PC-3 (cell line): ENCODE measurements at places on chromosomes 5 and 9. TPM values are rescaled to one million over a fixed set of nuclear protein-coding genes. Genes with fewer than 3 reads are reported as not detected.

The SH3GL2 gene
- total RNA-seq = 1.4 and 2.9 TPM in 2 replicates

The FBP2 gene
- not detected in 2 replicates for total RNA-seq

The TEX48 gene
- total RNA-seq = 2.4 TPM in 1 of 2 replicates, not detected in the other

The ECPAS gene
- 69.0 and 87.3 TPM in 2 replicates for total RNA-seq

The BAAT gene
- 0.07 TPM in 1 of 2 replicates, not detected in the other for total RNA-seq

GRCh38 chr9:106019702-106020101 is 325.4 kb downstream of the TMEM38B start:
- H3K27me3 ChIP-seq = no peaks in the 10 kb centered on the region
- no peak overlapping the region for H3K4me3 ChIP-seq
- no peak for DNase-seq
- H3K27ac ChIP-seq = no peak overlapping the region
- no peaks in the 10 kb centered on the region for H3K4me1 ChIP-seq
- no peaks in the 10 kb centered on the region for H3K36me3 ChIP-seq

- no peak overlapping the region for H3K27ac ChIP-seq
- peaks cover 8% of the 10 kb centered on the region for H3K4me1 ChIP-seq
- no peak overlapping the region for H3K4me3 ChIP-seq
- H3K27me3 ChIP-seq = no peaks in the 10 kb centered on the region
- no peak for DNase-seq
These were observed 42.2 kb downstream of the MED27 start for GRCh38 chr9:132037458-132037857.

GRCh38 chr9:36120705-36121104 is 15.8 kb upstream of the GLIPR2 start:
- H3K36me3 ChIP-seq = no peaks in the 10 kb centered on the region
- no peak for DNase-seq
- no peaks in the 10 kb centered on the region for H3K27me3 ChIP-seq

DNA sequence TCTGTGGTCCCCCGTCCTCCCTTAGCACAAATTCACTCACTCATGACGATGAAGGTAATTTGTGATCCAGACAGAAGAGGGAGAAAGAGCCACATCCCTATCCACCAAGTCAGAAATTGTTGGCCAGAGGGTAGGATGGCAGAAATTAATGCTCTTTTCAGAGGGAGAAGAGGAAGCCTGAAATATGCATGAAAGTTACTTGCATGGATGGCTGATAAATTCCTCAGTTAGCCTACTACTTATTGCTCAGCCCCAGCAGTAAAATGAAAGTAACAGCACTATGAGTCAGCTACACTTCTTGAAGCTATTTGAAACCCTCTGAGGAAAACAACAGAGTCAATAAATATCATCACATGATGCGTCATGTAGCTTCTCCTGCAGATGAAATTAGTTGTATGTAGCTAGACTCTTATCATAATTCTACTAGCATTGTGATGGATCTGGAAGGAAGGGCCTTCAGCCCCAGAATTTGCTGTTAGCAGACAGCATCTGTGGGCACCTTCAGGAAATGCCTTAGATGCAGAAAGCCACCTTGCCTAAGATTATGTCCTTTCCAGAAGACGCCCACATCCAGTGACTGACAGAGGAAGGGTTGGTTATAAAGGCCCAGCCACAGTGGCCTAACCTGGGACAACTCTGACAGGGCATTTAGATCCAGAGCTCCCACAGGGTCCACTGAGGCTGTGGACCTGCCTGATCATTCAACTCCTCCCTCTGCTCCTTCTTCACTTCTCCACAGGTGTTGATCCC is 81.2 kb upstream of the CCDC112 start:
- peak overlapping the region; percentile 9; the same call in 1 of the 2 replicates for H3K4me3 ChIP-seq
- H3K27ac ChIP-seq = peak overlapping the region; percentile 41
- no peaks in the 10 kb centered on the region for H3K27me3 ChIP-seq
